Colonic mucosa (tissue), 4 donors: ENCODE measurements at places on chromosomes 3 and 15. TPM values are rescaled to one million over a fixed set of nuclear protein-coding genes. Genes with fewer than 3 reads are reported as not detected.

DNA sequence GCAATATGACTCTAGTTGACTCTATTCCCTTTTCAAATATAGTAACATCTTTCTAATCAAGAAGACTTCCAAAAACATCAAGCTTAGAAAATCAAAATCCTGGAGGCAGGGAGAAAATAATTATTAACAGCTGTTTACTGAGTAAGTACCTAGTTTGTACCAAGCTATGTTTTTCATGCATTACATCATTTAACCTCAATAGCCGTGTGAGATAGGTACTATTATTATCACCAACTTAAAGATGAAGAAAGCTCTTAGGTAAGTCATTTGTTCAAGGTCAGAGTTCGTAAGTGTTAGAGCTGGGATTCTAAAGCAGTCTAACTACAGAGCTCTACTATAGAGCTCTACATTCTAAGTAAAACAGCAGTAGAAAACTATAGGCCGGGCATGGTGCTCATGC lies 41.6 kb downstream of the GSK3B start:
- H3K36me3 ChIP-seq, result no peaks in the 10 kb centered on the region
- DNase-seq, result no peak
- H3K27me3 ChIP-seq, result no peaks in the 10 kb centered on the region
- H3K4me3 ChIP-seq, result no peak overlapping the region

DNA sequence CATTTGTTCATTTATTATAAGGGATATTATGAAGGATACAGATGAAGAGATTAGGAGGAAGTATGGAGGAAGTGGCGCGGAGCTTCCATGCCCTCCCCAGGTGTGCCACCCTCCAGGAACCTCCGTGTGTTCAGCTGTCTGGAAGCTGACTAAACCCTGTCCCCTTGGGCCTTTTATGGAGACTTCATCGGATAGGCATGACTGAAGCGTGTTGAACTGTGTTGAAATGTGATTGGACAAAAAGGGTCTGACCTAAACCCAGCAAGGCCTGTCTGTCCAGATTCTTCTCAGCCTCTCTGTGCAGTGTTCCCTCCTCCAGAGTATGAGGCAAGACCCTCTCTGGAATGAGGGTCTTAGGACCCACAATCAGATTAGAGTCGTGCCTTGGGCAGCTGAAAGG lies 31.7 kb downstream of the HACD3 start:
- no peak overlapping the region for H3K27ac ChIP-seq
- no peaks in the 10 kb centered on the region for H3K27me3 ChIP-seq

- peak within 1 kb of the TSS; percentile 64 for H3K4me3 ChIP-seq
- no peaks in the 10 kb centered on the region for H3K4me1 ChIP-seq
- no peaks in the 10 kb centered on the region for H3K27me3 ChIP-seq
- no peaks in the 10 kb centered on the region for H3K36me3 ChIP-seq
- peak; percentile 85 for DNase-seq
These were observed at the start of gene TPM1 for GRCh38 chr15:63041974-63042876. Gene TPM1 (plus strand): TSS chr15:63042747. CDS start chr15:63042830, 83 bp downstream.

- DNase-seq, result no peak
- no peaks in the 10 kb centered on the region for H3K27me3 ChIP-seq
- H3K4me3 ChIP-seq, result no peak overlapping the region
These were observed 96.0 kb downstream of the CCNL1 start for GRCh38 chr3:157063926-157064325.

Gene SEMA3G
- total RNA-seq, result 2.6 TPM
